ENCODE measurements at places on chromosomes 2 and 18.

DNA sequence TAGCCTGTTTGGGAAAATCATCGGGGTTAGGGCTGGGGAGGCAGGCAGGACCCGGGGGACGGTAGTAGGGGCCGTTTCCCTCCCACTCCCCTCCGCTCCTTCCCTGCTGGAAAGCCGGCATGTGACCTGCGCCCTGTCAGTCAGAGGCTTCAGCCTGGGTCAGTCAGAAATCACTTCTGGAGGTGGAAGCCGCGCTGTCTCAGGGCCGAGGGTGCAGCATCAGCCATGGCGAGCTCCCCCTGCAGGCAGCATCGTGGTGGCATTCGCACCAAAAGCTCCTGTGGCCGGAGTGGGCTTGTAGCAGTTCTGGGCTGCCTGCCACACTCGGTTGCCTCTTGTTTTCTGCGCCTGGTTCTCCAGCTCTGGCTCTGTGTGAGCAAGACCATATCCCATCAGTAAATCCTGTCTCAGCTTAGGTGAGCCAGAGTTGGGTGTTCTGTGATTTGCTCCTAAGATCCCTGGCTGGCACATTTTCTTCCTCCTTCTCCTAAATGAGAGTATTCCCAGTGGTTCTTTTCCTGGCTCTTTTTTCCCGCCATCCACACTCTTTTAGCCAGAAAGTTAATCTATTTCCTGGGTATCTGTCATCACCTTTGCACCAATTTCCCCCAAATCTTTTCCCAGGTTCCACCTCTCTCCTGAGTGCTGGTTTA is 123.9 kb upstream of the CD302 start:
- no peak for DNase-seq

DNA sequence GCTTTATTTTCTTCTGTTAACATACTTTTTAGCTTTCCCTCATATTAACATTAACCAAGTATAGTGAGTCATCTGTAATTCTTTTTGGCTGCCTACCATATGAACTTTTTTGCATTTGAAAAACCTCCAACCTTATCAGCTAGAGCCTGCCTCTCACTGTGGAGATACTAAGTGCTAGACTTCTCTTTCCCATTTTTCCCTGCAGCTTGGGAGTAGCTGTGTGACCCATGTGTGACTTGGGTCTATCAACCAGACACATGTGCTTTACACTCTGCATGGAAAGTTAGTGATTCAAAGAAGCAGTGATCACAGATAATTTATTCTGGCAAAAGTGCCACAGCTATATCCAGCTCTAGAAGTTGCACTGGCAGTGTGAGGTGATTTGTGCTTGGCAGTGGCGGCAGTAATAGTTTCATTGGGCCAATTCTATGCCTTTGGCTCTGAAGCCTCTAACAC is 36.3 kb downstream of the PREPL start:
- peak; percentile 63 for DNase-seq

GRCh38 chr18:78303519-78304191 is 676.0 kb upstream of the SALL3 start:
- no peak for DNase-seq

DNA sequence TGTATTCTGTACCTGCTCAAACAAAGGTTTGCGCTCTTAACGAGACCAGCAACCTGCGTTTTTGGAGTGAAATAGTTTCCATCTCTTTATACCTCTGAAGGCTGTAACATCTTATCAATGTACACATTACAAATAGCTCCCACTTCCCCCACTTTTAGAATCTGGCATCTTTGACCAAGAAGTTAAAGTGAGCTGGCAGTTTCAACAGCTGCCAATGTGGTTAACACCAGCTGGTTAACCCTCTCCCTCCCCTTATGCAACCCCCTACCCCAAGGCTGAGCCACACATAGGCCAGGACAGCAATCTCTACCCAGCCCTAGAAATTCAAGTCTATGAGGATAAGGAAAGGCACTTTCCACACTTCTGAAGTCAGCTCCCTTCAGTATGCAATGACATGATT is 2.2 kb upstream of the SERTAD2 start:
- peak; percentile 33 for DNase-seq

- DNase-seq = no peak
These were observed 144.9 kb downstream of the ACOXL start for GRCh38 chr2:110877031-110877827.

DNA sequence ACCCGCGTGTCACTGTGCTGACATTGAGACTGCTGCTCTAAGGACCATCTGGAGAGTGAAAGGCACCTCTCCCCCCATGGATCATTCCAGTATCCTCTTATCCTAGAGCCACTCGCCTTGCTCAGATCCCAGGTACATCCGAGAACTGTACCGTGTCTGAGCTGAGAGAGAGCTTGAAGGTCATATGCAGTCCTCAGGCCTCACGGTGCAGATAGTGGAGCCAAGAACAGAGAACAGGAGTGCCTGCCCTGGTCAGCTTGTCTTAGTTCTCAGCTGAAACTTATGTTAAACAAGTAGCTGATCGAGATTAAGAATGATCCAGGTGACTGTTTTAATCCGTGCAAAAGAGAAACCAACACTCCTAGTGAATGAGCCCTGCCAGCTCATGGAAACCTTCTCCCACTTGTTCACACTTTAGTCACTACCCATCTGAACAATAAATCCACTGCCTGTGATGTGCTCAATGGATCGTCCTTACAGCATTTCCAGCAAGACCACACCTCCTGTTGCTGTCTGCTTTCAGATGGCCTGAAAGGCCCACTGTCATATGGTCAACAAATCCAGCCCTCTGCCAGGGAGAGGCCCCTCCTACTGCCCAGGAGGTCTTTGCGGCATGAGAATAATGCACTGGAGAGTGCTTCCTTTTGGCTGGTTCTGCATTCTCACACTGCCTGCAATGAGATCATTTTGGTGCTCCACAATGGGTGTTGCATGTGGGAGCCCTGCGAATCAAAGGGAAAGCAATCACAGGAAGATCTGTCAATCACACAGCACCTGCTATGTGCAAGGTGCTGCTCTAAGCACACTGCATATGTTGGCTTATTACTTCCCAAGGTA is 43.7 kb upstream of the APCDD1 start:
- no peak for DNase-seq

GRCh38 chr18:62413206-62413605 is 88.1 kb downstream of the TNFRSF11A start:
- DNase-seq = no peak

- DNase-seq = peak; percentile 16
These were observed 4.5 kb upstream of the PUM2 start for GRCh38 chr2:20355131-20355530.

- DNase-seq = peak; percentile 26
These were observed 104.5 kb upstream of the CDH2 start for GRCh38 chr18:28281400-28281799.

DNA sequence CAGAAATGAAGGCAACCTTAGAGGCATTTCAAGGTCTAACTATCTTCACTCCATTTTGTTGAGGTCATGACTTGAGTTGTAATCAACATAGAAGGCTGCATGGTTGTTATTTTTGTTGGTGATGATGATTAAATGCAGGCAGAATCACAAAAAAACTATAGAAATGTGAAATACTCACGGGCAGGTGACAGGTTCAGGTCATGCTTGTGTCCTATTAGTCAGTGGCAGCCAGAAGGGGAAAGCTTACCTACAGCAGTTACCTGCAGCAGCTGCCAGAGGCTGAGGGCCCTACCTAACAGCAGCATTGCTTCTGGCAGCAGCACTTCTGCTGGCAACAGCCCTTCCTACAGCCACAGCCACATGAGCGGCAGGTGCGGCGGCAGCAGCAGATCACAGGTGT is 394 bp downstream of the SCYGR3 start:
- DNase-seq = no peak

DNA sequence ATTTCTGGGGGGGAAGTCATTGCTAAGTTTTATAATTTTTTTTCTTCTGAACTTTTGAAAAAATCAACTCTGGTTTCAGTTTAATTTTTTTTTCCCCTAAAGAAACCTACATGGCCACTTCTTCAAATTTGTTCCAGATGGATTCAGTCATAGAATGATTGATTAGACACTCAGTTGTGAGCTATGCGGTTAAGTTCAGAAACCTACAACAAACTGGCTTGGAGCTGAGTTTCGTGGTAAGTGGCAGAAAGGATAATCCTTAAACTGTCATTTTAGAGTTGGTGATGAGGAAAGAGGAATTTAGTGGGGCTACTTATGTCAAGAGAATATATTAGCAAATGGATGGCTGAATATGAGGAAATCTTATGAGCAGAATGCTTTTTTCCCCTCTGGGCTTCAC is 23.7 kb downstream of the EFEMP1 start:
- no peak for DNase-seq

DNA sequence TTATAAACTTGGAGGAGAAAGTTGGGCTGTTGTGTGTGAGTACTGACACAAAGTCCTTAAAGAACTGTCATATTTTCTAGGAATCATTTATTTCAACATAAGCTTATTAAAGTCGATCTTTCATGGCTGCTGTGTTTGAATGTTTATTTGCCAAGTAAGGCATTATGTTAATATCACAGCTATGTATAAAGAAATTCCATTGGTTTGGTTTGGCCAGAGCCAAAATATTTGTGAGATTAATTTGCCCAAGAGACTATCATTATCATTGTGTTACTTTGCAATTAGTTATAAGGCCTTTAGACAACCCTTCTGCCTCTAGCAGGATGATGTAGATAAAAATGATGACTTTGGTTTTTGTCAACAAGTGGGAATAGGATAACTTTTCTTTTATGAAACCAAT is 240.6 kb upstream of the NT5C1B start:
- peak; percentile 63 for DNase-seq

GRCh38 chr2:177306550-177306949 is 42.0 kb upstream of the NFE2L2 start:
- no peak for DNase-seq

GRCh38 chr2:32738939-32739338 is 111.1 kb downstream of the TTC27 start:
- DNase-seq = no peak
